NCI-H1694 (cell line): ENCODE measurements at places on chromosomes 1 and 21.
A peak's percentile ranks its signal among the peaks of the same experiment; 100 is the strongest.

DNA sequence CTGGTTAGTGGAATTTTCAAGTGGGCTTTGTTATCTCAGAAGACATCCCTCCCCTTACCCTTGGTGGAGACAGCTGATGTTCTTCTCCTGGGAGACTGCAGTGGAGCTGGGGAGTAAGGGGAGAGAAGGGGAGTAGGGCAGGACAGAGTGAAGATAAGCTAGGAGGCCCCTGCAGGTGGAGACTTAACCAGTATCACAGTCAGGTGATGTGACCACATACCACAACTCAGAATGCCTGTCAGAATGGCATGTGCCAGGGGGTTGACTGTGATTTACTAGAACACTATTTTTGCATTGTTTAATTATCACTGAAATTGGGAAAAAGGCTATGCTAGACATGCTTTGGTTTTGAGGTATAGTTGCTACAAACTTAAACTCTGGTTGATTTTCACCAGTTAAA lies 124.6 kb downstream of the NRDC start:
- DNase-seq: no peak

- peak; percentile 93 for DNase-seq
Observed at GRCh38 chr1:43836267-43836951, 97.2 kb upstream of the ARTN start.

- no peak for DNase-seq
Observed at GRCh38 chr1:79186260-79186659, 179.7 kb upstream of the ADGRL4 start.

DNA sequence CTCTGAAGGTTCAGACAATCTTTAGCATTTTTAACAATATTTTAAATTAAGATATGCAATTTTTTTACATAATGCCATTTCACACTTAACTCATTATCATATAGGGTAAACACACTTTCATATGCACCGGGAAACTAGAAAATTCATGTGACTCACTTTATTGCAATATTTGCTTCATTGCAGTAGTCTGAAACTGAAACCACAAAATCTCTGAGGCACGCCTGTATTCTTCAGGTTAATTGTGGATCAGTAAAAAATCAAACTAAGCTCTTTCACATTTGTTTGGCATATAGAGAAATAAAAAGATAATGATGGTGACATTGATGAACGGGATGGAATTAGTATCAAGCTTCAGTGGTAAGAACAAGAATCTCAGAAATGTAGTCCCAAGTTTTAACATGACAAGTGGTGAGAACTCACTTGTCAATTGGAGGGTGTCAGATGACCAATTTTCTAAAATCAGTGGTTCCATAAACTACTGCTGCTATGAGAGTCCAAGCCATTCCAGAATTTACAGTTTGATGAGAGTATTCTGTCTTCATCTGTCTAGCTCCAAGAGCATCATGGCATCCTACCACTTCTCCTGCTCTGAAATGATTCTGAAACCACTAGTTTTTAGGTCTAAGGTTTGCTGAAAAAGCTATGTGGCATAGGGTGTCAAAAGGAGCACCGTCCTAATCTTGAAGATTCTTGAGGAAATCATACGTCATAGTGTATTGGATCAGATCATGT lies 281.0 kb downstream of the PTPRC start:
- no peak for DNase-seq

- no peak for DNase-seq
Observed at GRCh38 chr1:175873290-175873935, 130.0 kb upstream of the TNR start.

DNA sequence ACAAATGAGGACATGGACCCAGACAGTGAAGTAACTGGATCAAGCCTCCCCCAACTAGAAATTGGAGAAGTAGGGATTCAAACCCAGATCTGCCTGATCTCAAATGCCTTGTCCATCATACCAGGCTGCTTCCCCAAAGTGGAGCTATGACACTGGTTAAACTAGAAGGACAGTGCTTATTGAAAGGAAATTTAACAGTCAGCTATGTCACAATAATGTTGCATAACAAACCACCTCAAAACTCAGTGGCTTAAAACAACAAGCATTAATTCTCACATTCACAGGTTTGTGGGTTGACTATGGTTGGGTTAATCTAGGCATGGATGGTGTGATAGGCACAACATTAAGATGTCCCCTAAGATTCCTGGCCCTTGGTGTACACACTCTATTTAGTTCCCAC lies 107.1 kb downstream of the TAS1R2 start:
- DNase-seq: no peak

DNA sequence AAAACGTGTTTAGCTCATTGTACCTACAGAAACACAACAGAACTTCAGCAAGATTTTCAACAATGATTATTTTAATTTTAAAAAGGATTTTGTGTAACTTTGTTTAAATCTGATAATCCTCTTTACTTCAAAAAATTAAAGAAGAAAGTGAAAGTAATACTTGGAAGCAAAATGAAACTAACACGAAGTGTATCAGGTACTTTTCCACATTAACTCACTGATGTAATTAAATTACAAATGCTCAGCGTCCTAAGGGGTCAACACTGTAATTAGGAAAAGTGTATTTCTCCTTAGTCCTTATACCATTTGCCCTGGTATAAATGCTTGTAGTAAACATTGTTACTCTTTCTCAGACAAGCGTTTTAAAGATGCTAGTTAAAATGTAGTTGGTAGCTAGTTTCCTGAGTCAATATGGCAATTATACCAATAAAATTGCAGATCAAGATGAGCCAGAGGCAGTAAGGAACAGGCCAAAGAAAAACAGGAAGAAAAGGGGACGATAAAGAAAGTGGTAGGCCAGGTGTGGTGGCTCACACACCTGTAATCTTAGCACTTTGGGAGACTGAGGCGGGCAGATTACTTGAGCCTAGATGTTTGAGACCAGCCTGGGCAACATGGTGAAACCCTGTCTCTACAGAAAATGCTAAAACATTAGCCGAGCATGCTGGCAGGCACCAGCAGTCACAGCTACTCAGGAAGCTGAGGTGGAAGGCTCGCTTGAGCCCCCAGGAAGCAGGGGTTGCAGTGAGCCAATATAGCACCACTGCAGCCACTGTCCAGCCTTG lies 553.0 kb downstream of the SMYD3 start:
- no peak for DNase-seq

- DNase-seq: no peak
Observed at GRCh38 chr1:70429219-70429618, 18.2 kb downstream of the CTH start.

DNA sequence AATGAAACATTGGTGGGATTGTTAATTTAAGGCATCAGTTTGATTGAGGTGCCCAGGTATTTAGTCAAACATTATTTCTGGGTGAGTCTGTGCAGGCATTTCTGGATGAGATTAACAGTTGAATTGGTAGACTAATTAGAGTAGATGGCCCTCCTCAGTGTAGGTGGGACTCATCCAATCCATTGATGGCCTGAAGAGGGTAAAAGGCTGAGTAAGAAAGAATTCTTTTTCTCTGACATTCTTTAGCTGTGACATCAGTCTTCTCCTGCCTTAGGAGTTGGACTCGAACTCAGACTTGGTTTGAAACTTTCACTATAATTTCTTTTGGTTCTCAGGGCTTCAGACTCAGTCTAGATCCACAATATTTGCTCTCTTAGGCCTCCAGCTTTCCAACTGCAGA lies 59.6 kb upstream of the ADAMTS5 start:
- DNase-seq: no peak

DNA sequence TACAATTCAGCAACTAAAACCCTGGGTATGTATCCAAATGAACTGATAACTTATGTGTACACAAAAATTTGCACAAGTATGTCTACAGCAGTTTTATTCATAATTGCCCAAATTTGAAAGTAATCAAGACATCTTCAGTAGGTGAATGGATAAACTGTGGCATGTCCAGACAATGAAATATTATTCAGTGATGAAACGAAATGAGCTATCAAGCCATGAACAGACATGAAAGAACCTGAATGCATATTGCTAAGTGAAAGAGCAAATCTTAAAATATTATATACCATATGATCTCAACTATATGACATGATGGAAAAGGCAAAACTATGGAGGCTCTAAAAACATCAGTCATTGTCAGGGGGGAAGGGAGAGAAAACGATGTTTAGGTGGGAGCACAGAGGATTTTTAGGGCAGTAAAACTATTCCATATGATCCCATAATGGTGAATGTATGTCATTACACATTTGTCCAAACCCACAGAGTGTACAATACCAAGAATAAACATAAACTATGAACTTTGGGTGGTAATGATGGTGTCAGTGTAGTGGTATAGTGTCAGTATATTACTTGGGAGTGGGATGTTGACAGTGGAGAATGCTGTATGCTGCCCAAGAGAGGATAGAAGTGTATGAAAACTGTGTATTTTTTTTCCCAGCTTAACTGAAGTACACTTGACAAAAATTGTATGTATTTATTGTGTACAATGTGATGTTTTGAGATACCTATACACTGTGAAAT lies 92.8 kb upstream of the PPP2R5A start:
- no peak for DNase-seq

GRCh38 chr21:42852925-42853570 lies 26.3 kb downstream of the WDR4 start:
- no peak for DNase-seq

DNA sequence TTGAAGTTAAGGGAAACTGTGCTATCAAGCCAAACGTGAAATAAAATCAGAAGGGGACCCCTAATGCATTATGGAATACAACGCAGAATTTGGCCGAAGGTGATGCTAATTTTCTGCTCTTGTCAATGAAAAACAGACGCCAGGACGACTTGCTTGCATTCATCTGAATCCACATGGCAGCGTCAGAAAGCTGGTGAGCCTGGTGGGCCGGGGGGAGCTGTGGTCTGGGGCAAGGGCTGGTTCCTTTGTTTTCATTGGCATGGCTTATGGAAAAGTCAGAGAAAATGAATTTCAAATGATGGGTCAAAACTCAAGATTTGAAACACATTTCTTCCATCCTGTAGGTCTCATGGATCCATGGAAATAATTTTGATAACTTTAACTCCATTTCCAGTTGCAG lies 86.4 kb upstream of the RUNX1 start:
- DNase-seq: no peak

- DNase-seq: no peak
Observed at GRCh38 chr1:66704177-66704875, 47.9 kb upstream of the DYNLT5 start.

DNA sequence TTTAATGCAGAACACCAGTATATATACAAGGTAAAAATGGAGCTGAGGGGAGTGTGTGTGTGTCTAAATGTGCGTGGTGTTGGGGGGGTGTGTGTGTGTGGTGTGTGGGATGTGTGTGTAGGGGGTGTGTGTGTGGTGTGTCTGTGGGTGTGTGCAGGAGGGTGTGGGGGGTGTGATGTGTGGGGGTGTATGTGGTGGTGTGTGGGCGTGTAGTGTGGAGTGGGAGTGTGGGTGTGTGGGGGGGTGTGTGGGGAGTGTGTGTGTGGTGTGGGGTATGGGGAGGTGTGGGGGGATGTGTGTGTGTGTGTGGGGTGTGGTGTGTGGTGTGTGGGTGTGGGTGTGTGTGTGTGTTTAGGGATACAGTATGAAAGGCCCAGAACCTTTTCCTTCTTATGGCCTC lies 202.3 kb upstream of the CACYBP start:
- no peak for DNase-seq

- no peak for DNase-seq
Observed at GRCh38 chr1:207998691-207999090, 87.8 kb upstream of the CD34 start.

DNA sequence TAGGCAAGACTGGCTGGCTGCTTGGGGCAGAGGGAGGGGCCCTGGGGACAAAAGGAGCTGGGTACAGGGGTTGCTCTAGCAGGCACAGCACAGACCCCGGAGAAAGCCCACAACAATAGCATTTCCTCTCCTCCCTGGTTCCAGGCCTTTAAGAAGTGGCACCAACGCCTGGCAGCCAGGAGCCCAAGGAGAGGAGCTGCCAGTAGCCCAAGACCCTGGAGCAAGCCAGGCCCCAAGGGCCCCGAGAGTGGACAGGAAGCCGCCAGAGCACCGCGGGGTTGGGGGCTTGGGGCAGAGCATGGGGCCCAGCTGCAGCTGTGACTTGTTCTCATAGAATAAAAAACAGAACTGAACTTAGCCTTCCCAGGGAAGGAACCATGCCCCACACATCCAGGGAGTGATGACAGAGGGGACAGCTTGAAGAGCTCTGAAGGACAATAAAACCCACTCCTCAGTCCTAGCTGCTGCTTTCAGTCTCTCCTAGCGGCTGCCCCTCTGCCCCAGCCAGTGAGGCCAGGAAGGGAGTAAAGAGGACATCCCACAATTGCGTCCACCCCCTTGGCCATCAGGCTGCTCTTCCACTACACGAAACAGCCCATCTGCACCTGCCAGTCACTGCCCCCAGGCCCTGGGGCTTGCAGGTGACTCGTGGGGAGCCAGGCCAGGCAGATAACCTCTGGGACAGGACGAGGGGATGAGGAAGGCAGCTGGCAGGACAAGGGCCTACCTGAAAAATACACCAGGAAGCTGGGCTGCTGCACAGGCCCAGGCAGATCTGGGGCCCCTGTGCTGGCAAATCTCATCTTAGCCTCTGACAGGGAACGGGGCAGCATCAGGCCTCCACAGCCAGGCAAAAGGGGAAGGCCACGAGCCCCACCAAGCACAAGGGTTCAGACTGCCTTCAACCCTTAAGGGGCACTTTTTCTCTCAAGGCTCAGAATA lies 16.4 kb downstream of the MTHFR start:
- no peak for DNase-seq

DNA sequence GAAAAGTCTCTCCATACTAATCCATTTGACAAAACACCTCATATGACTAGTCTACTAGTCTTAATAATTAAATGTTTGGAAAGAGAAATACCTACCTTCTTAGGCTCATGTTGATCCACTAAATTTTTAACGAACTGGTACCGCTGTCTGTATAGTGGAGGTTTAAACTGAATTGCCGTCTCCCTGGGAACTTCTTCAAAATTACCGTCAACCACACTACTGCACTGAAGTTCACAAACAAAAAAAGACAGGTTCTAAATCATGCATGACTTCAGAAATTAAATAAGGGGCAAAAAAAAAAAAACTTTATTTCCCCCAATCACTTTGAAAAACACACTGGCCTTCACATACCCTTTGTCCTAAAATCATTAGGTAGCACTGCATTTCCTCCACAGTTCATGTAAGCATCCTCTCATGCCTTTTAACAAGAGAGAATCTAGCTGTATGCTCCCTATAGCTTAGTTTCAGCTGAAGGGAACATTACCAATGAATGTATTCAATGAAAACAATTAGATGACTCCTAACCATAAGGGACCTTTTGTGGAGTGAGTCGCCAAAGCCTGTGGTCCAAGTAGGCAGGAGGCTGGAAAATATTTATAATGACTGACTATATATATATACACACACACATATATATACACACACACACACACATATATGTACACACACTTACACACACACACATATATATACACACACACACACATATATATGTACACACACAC lies 3.4 kb downstream of the HENMT1 start:
- DNase-seq: no peak

- peak; percentile 49 for DNase-seq
Observed at GRCh38 chr1:31938184-31938975, at the start of gene PTP4A2. Gene PTP4A2, minus strand, starts transcription at chr1:31938368. Its CDS starts 19,303 bp downstream, at chr1:31919065.

DNA sequence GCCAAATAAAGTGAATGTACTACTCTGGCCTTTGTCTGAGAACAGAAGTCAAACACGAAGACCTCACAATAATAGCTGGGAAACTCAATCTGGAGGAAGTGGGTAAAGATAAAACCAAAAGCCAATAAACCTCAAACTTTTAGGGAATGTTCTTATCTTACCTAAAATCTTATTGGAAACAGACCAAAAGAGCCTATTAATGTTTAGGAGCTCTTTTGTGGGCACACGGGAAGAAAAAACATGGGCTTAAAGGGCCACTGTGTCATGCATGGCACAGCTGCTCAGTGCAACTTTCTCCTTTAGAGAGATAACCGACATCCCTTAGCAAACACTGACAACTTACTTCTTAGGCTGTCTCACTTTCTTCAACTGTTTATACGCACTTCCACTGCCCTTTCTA lies 16.1 kb downstream of the EIF2B3 start:
- DNase-seq: no peak

- DNase-seq: no peak
Observed at GRCh38 chr21:38354746-38355145, 98.0 kb downstream of the KCNJ15 start.
